Left lung (tissue), 14 donors: ENCODE measurements at places on chromosomes 2 and 18. TPM values are rescaled to one million over a fixed set of nuclear protein-coding genes. Genes with fewer than 3 reads are reported as not detected.

DNA sequence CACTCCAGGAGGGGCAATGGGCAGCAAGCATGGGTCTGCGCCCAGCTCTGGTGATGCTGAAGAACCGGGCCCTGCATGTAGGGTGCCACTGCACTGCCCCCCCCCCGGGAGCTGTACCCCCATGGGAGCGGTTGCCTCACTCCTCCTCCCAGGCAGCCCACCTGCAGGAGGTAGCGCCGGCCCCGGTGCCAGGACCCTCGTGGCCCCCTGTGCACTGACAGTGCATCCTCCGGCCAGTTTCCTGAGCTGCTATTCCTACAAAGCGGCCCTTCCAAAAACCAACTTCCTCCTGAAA lies 109.4 kb downstream of the ZNF516 start:
- no peak for DNase-seq

DNA sequence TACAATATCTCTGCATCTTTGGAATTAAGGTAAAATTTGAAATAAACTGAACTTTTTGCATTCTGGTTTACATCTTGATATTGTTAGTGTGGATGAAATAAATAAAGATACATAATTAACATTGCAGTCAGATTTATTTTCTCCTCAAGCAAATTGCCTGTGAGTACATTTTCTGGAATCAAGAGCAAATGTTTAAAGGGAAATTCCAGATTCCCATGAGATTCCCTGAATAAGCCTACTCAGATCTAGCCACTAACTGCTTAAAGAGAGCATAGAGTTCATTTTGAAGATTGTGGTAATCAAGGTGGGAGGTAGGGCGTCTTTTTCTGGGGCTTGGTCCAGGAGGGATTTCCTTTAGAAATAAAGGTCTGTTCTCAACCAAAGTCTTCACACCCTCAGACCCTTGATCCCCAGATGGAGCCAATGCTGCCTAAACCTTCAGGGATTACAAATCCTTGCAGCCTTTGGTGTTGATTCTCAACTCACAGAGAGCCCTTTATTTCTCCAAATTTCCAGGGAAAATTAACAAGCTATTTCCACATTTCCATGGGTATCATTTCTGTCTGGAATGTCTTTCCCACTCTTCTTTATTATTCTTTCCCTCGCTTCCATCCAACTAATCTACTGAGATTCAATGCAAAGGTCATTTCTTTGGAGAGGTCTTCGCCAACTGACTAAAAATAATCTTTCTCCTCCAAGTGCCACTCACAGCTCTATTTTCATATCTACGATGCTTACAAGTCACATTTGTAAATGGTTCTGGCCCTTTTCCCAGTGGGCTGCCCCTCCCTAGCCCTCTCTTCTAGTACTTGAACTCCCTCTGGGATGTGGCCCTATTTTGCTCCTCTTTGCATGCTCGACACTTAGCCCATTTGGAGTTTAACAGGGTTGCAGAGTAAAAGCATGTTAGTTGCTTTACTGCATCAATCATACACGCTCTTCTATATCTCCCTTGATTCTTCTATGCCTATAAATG lies 79.8 kb upstream of the SPATS2L start:
- DNase-seq = no peak

The STRN gene
- polyA plus RNA-seq = 19.5 TPM

DNA sequence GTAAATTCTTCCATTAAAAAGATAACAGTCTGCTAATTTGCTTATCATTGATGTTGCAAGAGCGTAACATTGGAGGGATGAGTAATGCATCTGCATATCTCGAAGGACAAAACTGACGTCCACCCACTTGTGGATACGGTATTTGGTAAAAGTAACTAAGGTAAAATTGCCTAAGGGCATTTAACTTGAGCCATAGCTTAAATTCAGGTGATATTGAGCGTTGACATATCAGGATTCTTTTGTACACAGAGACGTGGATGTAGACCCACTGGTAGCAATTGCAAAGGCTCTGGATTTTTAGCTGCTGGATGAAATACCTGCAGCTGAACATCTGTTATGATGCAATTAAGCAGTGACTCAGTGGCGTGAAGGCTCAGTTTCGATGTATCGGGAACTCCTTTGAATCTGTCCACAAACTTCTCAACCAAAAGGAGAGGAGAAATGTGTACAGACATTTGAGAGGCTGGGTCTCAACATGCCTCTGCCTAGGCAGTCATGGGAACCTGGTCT lies 119.3 kb downstream of the SPTBN1 start:
- DNase-seq = no peak

- no peak for DNase-seq
Measured at GRCh38 chr2:121875585-121876185, 120.2 kb downstream of the TSN start.

The TRMT61B gene
- polyA plus RNA-seq = 24.2 TPM
